ENCODE measurements at places on chromosomes 7 and 10.

GRCh38 chr7:115127399-115128021 lies 205.6 kb downstream of the MDFIC start:
- DNase-seq = no peak

DNA sequence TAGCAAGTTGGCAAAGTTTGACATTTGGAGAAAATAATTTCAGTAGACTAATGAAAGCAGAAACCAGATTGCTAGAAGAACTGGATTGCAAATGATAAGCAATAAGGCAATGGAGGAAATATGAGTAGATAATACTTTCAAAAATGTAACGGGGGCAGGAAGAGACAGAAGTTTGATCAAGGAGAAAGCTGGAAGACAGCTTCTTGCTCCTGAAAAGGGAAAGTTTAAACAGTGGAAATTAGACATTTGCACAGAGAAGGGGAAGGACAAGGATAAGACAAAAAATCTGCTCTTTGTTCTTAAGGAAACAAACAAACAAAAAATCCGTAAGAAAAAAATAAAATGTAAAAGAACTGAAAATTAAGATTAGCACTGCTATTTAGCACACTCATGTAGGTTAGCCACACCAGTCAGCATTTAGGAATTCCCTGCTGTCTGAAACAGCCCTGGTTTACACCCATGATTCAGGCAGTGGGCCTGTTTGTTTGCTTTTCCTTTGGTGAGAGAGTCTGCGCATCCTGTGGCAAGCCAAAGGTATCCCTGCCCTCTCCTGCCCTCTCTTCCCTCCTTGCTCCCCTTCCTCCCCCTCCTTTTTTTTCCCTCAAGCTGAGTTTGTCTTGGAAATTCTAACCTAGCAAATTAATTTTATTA lies 104.3 kb upstream of the CAV2 start:
- DNase-seq = no peak

DNA sequence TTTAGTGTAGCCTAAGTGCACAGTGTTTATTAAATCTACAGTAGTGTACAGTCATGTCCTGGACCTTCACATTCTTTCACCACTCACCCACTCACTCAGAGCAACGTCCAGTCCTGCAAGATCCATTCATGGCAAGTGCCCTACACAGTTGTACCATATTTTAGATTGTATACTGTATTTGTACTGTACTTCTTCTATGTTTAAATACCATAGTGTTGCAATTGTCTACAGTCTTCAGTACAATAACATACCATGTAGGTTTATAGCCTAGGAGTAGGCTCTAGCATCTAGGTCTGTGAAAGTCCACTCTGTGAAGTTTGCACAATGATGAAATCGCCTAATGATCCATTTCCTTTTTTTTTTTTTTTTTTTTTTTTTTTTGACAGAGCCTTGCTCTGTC lies 12.0 kb downstream of the EEPD1 start:
- no peak for DNase-seq

DNA sequence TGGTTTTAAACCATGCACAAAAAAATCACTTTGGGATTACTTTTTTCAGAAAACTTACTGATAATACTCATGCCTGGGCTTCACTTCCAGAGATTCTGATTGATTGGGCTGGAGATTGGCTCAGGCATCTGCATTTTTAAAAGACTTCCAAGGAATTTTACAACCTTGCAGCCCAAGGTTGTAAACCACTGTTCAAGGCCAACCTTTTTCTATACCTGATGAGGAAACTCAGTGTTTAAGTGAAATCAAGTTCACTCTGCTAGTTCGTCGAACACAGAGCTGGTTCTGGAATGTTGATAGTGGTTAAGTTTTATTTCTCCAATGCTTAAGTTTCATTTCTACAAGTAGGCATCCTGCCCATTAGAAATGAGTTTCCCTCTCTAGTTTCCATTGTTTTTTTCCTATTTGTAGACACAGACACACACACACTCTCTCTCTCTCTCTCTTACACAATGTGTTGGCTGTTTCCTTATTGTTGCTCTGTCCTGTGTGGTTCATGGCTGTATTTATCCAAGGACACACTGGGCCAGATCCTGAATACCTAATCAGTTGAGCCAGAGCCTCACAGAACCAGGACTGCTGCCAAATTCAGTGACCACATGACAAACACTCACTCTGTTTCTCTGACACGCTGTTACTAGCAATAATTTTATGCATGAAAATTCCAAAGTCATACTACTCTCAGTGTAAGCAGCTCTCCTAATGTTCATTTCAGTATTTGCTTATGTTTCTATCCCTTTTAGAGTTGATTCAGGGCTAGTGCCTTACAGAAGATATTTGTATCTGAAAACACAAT lies 3.7 kb upstream of the IFIT1B start:
- no peak for DNase-seq
